ENCODE measurements at places on chromosomes 1 and 21.

DNA sequence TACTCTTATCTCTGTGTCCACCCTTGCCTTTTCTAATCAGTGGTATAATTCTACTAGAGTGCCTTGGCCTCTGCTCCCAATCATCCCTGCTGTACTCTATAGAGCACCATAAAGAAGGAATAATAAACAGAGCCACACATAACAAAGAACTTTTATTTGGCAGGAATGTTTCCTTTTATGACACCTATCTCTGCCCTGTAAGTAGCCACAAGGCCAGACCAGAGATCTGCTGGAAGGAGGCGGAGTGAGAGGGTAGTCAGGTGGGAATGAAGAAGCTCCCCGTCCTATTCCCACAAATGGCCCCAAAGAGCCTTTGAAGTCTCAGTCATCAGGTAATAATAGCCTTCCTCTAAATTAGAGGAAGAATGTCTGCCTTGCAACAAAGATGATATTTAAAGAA lies 32.7 kb downstream of the WLS start:
- DNase-seq, result no peak

DNA sequence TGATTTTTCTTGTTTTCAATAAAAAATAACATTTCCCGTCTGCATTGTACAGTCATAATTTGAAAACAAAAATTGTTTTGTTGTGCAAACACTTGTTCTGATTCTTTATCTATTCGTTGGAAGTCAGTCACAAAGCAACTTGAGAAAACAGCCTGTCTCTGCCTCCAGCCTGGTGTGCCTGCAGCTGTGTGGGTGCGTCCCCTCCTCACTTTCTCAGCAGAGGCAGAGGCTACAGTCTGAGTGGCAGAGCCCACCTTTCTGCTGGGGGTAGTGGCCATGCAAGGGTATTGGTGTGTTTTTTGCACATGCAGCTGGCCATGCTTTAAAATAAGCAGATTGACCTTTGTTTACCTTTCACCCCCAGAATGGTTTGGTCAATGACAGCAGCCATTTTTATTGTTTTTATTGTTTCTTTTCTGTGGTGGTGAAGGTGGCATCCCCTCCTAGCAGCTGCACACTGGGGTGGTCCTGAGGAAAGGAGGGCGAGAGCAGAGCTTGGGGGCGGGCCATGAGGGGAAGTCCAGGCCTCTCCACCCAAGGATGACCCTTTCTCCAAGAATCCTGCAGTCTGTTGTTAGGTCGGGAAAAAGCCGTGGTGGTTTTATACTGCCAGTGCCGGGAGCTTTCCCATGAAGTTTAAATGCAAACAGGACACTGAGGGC lies 159.6 kb downstream of the PCBP3 start:
- no peak for DNase-seq

- no peak for DNase-seq
These were observed 68.9 kb downstream of the IFI44 start for GRCh38 chr1:78718566-78718965.

DNA sequence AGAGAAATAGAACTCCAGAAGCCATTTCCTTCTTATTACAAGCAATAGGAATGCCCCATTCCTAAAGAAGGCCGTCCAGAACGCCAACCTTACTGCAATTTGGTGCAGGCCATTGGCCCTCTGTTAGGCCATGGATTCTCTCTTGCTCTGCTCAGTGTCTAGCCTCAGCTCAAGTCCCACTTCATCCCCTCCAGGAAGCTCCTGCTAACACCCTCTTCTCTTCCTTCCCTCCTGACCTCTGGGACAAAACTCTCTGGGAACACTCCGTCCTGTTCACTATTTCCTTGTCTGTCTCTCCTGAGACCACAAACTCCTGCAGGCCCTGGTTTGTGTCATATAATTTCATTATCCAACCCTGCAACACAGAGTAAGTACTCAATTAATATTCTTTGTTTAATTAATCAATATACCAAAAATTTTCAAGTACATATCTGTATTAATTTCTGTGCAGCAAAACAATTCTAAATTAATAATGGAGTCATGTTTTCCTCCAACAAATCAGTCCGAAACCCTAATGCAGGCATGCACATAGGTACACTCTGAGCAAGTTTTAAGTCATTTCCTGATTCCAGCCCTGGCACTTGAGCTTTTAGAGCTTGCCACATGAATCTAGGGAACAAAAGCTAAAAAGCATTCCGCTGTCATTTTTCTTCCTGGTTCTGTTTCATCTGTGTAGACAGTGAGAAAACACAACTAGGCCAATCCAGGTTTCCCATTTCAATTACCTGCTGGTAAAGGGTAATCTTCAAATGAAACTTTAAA lies 245.3 kb downstream of the SETD4 start:
- DNase-seq, result no peak

- DNase-seq, result no peak
These were observed 2.7 kb downstream of the GSTM4 start for GRCh38 chr1:109658533-109659042.

GRCh38 chr1:220990427-220991339 lies 111.4 kb downstream of the HLX start:
- DNase-seq, result no peak

DNA sequence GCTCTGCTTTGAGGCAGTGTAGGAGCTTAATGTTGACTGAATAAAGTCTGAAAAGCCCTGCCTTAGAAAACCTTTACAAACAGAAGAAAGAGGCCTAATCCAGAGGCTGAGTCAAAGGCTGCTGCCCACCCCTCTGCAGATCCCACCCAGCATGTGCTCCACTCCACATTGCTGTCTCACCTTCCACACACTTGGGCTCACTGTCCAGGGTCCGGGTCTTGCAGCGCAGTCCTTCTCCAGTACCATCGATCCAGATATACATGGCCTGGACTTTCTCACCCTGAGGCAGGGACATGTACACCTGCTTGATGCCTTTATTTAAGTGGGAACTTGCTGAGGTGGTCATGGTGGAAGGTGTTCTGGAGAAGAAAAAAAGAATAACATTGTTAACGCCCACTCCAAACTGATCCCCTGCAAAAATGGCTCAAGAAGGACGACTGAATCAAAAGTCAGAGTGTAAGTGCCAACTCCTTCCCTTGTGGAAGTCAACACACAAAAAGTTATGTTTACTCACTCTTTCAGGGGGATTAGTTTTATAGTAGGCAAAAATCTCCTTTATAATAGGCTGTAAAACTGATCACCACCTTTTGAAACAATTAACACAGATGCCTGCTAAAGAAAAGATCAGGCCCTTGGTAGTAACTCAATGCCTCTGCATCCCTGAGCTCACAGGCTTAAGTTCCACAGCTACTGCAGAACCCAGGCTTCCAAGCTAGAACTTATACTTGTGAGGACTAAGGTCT lies 3.0 kb downstream of the GLUL start:
- no peak for DNase-seq

DNA sequence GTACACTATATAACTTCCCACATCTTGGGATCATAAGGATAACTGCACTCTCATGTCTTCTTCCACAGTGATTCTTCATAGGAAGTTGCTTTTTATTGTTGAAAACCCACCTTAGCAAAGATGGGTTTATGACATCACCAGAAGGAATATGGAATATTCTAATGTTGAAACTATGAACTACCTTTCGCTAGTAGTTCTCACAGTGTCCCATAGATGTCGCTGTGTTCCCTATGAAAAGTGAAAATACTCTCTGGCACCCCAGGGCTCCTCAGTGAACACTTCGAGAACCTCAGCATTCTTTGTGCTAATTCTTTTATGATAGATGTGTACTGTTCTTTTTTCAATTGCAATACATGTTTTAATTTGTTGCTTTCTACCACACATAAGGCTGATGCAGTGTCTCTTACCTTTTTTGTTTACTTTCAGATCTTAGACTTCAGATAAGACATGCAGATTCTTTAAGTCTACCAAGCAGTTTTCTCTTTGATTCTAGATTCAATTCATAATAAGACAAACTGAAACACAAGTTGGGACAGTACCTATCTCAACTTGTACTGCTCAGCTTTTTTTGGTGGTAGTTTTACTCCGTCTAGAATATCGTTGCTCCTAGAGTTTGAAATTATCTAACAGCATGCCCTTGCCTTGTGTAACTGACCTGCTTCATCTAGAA lies 90.8 kb downstream of the GTF2B start:
- no peak for DNase-seq

- DNase-seq, result no peak
These were observed 11.9 kb upstream of the ACTA1 start for GRCh38 chr1:229445828-229446227.

DNA sequence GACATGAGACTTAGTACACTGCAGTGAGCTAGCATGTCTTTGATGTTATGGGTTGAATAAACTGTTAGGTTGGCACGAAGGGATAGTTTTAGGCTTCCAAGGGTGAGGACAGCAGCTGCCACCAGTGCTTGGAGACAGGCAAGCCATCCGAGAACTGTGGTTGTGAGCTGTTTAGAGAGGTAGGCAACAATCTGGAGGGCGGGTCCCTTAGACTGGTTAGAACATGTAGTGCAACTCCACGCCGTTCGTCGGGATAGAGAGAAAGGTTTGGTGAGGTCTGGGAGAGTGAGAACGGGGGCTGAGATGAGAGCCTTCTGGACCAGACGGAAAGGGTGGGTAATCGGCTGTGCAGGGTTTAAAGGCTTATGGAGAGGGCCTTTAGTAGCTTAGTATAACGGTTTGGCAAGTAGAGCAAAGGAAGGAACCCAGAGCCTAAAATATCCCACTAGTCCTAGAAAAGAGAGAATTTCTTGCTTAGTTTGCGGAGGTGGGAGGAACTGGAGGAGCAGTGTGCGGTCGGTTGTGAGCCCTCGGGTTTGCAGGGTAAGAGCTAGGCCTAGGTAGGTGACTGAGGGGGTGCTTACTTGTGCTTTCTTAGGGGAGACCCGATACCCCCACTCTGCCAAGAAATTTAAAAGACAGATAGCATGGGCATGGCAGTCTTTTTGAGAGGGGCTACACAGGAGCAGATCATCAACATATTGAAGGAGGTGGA lies 72.8 kb downstream of the CNST start:
- no peak for DNase-seq

DNA sequence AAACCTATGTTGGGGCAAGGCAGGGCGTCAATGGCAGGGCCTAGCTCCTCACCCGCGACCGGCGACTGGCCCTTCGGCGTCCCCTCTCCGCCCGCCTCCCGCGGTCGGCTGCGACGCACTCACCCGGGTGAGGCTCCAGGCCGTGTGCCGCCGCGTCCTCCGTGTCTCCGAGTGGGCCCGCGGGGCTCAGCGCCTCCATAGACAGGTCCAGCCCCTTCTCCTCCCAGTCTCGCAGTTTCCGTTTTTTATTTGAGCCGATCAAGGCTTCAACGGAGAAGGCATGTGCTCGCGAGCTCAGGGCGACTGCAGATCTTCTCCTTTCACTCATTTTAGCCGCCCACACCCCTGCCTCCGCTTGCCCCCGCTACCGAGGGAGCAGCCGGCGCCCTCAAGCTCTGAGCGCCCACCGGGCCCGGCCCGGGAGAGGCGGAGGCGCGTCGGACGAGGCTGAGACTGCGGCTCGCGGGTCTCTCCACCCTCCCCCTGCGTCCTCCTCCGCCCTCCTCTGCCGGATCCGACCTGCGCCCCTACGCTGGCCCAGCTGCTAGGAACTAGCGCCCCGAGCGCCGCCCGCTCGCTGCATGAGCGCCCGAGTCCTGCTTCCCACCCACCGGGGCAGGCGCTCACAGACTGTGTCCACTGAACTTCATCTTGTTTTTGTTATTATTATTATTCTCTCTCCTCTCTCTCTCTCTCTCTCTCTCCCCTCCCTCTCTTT lies 516 bp downstream of the TBX15 start:
- DNase-seq, result no peak

DNA sequence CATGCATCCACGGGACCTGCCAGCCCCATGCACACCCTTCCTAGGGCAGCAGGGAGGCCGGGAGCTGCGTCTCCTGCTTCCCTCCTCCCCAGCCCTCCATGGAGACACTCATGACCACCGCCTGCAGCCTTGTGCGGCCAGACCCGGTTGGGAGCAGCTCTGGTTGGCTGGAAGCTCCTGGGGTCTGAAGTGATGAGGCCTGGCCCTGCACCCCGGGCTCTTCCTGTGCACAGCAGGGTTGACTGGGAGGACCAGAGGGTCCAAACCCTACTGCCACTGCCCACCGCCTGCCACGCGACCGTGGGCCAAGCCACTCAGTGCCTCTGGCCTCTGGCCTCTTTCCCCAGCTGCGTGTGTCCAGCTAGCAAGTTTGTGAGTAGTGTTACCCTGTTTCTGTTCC lies 111.1 kb upstream of the COL6A1 start:
- no peak for DNase-seq

GRCh38 chr1:198483006-198483405 lies 57.5 kb downstream of the ATP6V1G3 start:
- DNase-seq, result no peak

DNA sequence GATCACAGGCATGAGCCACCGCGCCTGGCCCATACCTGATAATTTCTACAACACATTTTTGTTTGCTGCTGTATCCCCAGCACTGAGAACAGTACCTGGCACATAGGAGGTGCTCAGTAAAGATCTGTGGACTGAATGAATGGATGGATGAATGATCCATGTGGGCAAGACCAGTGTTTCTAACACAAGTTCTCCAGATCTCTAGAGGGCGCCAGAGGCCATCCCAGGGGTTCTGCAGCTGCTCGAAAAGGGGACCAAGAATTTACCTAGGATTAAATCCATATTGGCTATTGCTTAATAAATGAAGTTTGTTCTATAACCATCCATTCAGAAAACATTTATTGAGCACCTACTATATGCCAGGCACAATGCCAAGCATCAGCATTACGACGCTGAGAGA lies 167.7 kb downstream of the ACTL8 start:
- DNase-seq, result no peak

DNA sequence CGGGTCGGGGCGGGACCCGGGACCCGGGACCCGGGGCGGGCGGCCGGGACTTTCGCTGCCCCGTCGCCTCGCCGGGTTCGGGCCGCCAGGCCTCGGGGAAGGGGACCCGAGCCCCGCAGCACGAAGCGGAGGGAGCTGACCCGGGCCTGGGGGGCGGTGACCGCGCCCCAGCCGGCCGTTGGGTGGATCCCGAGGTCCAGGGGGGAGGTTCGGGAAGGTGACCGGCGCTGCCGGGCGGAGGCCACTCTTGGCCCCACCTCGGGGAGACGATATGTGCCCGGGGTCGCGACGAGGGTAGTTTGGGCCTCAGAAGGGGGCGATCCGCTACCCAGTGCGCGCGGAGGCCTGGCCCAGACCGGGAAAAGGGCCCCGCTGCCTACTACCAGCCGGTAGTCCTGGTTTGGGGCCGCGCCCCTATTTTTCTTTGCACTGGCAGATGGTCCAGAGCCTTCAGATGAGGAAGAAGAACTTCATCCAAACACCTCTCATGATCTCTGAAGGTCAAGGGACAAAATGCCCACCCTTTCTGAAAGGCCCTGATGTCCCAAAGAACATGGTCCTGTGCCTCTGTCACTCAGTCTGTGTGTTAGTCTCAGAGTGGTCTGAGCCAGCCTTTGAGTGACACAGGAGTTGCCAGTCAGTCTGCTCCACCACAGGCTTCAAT lies 766 bp downstream of the AGO4 start:
- no peak for DNase-seq

DNA sequence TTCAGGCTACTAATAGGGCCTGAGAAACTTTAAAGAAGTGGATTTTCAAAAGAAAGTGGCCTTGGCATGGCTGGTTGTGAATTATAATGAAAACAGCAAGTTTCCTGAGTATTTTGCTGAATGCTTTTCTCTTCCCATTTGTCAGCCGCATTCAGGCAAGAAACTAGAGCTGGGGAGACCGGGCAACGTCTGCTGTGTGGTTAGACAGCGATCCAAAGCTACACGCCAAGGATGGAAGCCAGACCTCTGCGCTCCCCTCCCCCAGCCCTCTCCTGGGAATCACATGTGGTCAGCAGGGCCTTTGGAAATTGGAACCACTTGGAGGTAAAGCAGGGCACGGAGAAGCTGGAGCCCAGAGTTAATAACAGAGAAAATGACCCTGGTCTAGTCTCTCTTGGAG lies 114.1 kb upstream of the CD34 start:
- no peak for DNase-seq
